ENCODE measurements at places on chromosomes 7 and 10. TPM values are rescaled to one million over a fixed set of nuclear protein-coding genes. Genes with fewer than 3 reads are reported as not detected.

SLC25A40 gene
- 9.6 TPM for total RNA-seq

ZMIZ2 gene
- 10.9 TPM for total RNA-seq

ANKMY2 gene
- 31.9 TPM for total RNA-seq

DENND11 gene
- 8.7 TPM for total RNA-seq

HTR5A gene
- total RNA-seq: not detected
